ENCODE measurements at places on chromosomes 11 and 22. TPM values are rescaled to one million over a fixed set of nuclear protein-coding genes. Genes with fewer than 3 reads are reported as not detected.

GRCh38 chr11:46378811-46379481, 2.5 kb upstream of the MDK start:
- H3K36me3 ChIP-seq: peaks cover 19% of the 10 kb centered on the region
- no peak overlapping the region for H3K4me3 ChIP-seq
- peaks cover 8% of the 10 kb centered on the region for H3K4me1 ChIP-seq
- H3K27ac ChIP-seq: no peak overlapping the region
- DNase-seq: no peak

GRCh38 chr11:2732261-2732939, 32.6 kb upstream of the KCNQ1OT1 start:
- H3K27ac ChIP-seq: no peak overlapping the region
- no peaks in the 10 kb centered on the region for H3K4me1 ChIP-seq
- H3K4me3 ChIP-seq: no peak overlapping the region
- no peaks in the 10 kb centered on the region for H3K36me3 ChIP-seq
- no peaks in the 10 kb centered on the region for H3K27me3 ChIP-seq
- no peak for DNase-seq

Gene CYTH4
- 33.1 TPM for total RNA-seq

DNA sequence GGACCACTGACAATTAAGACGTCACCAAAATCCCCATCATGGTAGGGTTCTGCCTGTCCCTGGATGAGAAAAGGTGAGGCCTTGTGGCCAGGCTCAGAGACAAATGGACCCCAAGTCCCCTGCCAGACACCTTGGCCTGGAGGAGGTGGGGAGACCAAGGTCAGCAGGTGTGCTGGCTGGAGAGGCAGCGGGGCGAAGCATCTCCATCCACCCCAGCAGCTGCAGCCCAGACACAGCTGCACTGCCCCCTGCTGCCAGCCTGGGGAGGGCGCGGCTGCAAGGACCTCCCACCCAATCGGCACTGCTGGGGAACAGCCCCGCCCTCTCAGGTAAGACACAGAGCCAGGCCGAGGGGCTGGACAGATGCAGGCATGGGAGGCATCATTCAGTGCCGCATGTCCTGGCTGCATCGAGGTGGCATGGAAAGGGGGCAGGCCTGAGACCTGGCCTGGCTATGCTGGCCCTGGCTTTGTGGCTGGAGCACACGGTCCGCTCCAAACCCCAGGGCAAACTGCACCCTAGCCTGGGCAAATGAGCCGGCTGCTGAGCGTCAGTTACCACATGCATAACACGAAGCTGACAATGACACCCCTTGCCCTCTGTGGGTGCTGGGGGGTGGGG, 12.2 kb upstream of the MFNG start:
- H3K4me1 ChIP-seq: peaks cover 15% of the 10 kb centered on the region
- H3K36me3 ChIP-seq: no peaks in the 10 kb centered on the region
- H3K4me3 ChIP-seq: no peak overlapping the region
- no peaks in the 10 kb centered on the region for H3K27me3 ChIP-seq

Gene TNNT3
- 2.1 TPM for total RNA-seq

GRCh38 chr11:35799655-35800054, 137.1 kb downstream of the TRIM44 start:
- H3K27ac ChIP-seq: no peak overlapping the region
- peaks cover 12% of the 10 kb centered on the region for H3K36me3 ChIP-seq
- no peaks in the 10 kb centered on the region for H3K27me3 ChIP-seq
- DNase-seq: no peak
- peaks cover 21% of the 10 kb centered on the region for H3K4me1 ChIP-seq

DNA sequence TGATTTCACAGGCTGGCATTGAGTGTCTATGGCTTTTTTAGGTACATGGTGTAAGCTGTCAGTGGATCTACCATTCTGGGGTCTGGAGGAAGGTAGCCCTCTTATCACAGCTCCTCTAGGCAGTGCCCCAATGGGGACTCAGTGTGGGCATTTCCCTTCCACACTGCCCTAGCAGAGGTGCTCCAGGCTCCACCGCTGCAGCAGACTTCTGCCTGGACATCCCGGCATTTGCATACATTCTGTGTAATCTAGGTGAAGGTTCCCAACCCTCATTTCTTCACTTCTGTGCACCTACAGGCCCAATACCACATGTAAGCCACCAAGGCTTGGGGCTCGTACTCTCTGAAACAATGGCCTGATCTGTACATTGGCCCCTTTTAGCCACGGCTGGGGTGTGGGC, 78.3 kb downstream of the RNF169 start:
- H3K4me3 ChIP-seq: no peak overlapping the region
- H3K36me3 ChIP-seq: peaks cover 82% of the 10 kb centered on the region
- H3K4me1 ChIP-seq: no peaks in the 10 kb centered on the region
- no peak overlapping the region for H3K27ac ChIP-seq
- DNase-seq: peak; percentile 19

DNA sequence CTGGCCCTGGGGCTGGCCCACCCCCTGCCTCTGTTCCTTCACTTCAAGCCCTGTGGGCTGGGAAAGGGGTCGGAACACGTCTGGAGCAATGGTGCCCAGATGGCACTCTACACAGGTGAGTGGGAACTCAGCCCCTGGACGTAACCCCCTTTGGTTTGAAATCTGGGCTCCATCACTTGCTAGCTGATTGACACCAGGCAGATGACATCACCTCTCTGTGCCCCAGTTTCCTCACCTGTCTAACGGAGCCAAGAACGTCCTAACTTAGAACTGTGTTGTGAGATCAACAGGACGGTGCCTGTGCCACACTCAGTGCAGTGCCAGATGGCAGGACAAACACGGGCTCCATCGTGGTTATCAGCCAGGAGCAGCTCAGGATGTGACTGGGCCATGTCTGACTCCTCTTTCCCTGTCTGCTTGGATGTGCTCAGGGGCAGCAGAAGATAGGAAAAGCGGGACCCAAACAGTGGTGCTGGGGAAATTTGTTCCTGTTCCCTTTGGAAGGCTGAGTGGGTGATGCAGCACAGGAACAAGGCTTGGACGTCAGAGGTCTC, 24.4 kb downstream of the NPTXR start:
- H3K4me3 ChIP-seq: no peak overlapping the region
- no peaks in the 10 kb centered on the region for H3K36me3 ChIP-seq
- H3K27ac ChIP-seq: no peak overlapping the region

Gene SPON1
- total RNA-seq: 0.41 TPM

Gene APOL4
- 0.16 TPM for total RNA-seq

GRCh38 chr11:94650756-94651155, 83.6 kb downstream of the PIWIL4 start:
- no peak overlapping the region for H3K27ac ChIP-seq
- H3K27me3 ChIP-seq: peaks cover 5% of the 10 kb centered on the region
- no peaks in the 10 kb centered on the region for H3K4me1 ChIP-seq
- DNase-seq: no peak
- no peak overlapping the region for H3K4me3 ChIP-seq
- H3K36me3 ChIP-seq: no peaks in the 10 kb centered on the region

Gene CD3G
- 141 TPM for total RNA-seq

GRCh38 chr11:10295064-10295901, 1.3 kb upstream of the SBF2 start:
- peak overlapping the region; percentile 63 for H3K4me3 ChIP-seq
- peaks cover 43% of the 10 kb centered on the region for H3K4me1 ChIP-seq
- no peaks in the 10 kb centered on the region for H3K36me3 ChIP-seq
- peaks cover 38% of the 10 kb centered on the region for H3K27me3 ChIP-seq

- H3K27me3 ChIP-seq: peaks cover 25% of the 10 kb centered on the region
- DNase-seq: peak; percentile 43
- H3K36me3 ChIP-seq: no peaks in the 10 kb centered on the region
Observed at GRCh38 chr11:125070699-125071254, 7.7 kb downstream of the SLC37A2 start.

Gene GPHA2
- total RNA-seq: not detected

Gene CD3E
- total RNA-seq: 400 TPM

Gene SLC22A25
- not detected for total RNA-seq
